ENCODE measurements at places on chromosomes 7 and 10.

- DNase-seq, result no peak
These were observed 16.6 kb downstream of the RPP38 start for GRCh38 chr10:15113766-15114165.

DNA sequence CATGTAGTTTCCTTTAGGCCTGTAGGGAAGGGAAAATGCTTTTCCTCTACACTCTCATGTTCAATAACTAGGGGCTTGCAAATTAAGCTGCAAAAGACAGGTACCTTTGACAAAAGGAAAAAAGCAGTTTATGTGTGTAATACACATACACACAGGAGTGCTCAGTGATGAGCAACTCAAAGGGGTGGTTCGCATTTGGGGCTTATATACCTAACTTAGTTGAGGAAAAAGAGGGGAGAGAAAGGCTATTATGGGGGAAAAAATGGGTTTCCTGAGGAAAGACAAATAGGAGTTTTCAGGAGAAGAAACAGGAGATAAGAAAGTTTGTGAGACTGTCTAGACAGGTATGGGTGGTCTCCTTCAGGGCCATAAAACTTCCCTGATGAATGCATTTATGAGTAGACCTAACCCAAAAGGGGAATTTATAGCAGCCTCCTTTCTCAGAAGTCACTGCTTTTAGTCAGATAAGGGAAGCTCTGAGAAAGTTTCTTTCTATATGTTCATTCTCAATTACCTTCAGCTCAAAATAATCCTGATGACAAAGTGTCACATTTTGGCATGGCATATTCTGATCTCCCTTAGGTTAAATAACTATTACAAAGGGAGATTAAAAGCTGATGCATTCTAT is 55.2 kb upstream of the EZH2 start:
- no peak for DNase-seq

GRCh38 chr10:131695496-131696165 is 205.2 kb upstream of the PPP2R2D start:
- no peak for DNase-seq

DNA sequence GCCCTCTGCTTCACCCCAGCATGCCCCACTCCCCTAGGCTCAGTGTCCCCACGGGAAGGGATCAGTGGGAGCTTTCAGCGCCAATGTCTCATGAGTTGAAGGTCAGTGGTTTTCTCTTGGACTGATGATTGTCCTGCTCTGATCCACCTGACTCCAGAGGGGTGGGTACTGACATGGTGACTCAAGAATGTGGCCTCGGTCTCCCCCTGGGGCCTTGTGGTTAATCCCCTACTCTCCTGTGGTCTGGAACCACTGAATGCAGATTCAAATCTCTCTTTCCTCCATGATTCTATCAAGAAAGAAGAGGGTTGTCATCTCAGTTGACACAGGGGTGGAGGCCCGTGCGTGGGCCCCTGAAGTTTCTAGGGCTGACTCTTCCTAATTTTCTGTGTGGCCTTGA is 176.9 kb downstream of the RPS24 start:
- DNase-seq, result no peak

GRCh38 chr7:51310131-51310583 is 6.5 kb downstream of the COBL start:
- no peak for DNase-seq

GRCh38 chr7:3309956-3310355 is 8.9 kb downstream of the SDK1 start:
- no peak for DNase-seq

- DNase-seq, result no peak
These were observed 1109.8 kb upstream of the AUTS2 start for GRCh38 chr7:68488341-68489060.

DNA sequence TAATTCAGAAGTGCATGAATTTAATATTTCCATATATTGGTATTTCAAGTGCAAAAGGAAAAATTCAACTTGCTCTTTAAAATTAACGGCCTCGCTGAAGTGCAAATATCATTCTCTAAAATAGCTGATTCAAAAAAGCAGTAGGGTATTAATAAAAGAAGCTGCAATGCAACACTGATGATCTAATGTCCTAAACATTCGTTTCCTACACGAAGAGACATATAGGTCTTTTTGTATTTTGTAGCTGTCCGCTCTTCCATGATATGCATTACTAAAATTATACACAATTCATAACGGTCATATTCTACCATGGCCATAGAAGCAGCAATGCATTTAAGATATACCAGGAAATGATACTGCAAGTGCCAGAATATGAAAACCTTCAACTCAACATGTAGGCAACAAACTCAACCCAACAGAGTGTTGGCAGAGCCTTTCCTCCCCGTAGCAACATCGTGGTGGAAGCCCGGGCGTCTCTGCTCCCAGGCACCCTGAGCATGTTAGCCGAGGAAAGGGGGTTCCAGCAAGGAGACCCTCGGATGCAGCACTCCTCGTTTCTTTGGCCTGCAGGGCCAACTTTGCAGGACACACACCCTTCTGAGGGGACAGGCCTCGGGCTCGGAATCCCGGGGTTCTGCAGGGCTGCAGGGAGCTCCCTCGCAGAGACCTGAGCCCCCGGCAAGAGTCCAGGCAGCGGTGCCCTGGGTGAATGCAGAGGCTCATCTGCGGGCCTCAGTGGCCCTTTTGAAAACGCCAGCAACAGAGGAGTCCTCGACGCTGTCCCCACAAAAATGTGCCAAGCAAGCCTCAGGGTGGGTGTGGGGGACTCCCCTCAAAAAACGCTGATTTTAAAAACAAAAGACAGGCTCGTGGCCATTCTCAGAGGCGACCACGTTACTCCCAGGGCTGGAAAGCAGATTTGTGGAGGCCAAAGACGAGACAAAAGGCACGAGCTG is 1.6 kb downstream of the FAM171A1 start:
- no peak for DNase-seq

DNA sequence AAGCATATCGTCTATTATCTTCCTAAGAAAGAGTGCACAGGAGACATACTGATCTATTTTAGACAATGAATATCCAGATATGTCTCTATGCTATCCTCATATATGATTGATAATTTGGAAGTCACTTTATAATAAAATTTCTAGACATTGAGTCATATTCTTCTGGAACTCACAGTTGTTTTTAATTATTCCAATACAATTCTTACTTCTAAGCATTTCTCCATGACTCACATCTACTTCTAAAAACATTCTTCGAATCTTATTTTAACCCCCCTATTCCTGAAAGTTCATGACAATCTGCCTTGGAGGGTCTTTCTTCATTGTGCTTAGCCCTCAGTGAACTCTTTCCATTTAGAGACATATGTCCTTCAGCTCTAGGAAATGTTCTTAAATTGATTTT is 368.1 kb downstream of the MDFIC start:
- DNase-seq, result no peak

GRCh38 chr10:80697926-80698325 is 160.2 kb downstream of the SH2D4B start:
- no peak for DNase-seq

Measured in SHP77 treated with DMSO at 0.1 percent for 48 hours (cell line).